ENCODE measurements at places on chromosomes 4 and X. TPM values are rescaled to one million over a fixed set of nuclear protein-coding genes. Genes with fewer than 3 reads are reported as not detected.

Gene PABPC5
- total RNA-seq: not detected

Gene PROM1
- 0.22 TPM for total RNA-seq

Gene GNRHR
- total RNA-seq: not detected

Gene SOWAHD
- total RNA-seq: not detected

Gene AP1S2
- 22.6 TPM for total RNA-seq

Gene INTU
- 0.29 TPM for total RNA-seq

Gene TCEAL6
- total RNA-seq: not detected

Gene LEF1
- 182 TPM for total RNA-seq

Gene EDA2R
- total RNA-seq: 1.2 TPM

DNA sequence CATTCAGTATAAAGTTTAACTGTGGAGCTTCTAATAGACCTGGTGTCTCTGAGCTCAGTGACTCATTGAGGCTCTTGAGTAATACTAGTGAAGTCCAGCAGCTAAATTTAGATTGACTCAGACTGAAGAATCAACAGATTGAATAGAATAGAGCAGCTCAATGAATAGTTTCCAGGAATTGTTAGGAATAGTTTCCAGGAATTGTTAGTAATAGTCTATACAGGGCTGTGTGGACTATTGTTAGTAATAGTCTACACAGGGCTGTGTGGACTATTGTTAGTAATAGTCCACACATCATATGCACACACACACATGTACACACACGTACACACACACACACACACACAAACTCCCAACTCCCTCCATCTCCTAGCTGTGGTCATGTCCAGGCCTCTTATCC is 3.0 kb downstream of the GIMD1 start:
- peaks cover 13% of the 10 kb centered on the region for H3K27me3 ChIP-seq
- no peak overlapping the region for H3K4me3 ChIP-seq
- H3K4me1 ChIP-seq: no peaks in the 10 kb centered on the region
- DNase-seq: no peak
- H3K36me3 ChIP-seq: no peaks in the 10 kb centered on the region
- H3K27ac ChIP-seq: no peak overlapping the region

DNA sequence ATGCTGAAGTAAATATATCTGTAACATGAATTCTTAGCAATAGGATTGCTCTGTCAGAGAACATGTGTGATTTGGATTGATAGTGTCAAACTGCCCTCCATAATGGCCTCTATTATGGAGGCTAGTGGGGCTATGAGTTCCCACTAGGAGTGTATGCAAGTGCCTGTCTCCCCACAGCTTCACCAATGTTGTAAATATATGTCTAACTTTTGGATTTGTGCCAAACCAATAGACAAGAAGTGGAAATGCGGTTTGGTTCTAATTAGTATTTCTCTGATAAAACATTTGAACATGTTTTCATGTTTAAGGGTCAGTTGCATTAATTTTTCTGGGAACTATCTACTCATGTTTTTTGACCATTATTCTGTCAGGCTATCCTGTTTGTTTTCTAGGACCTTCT is 28.1 kb downstream of the GPAT3 start:
- DNase-seq: no peak
- peaks cover 4% of the 10 kb centered on the region for H3K4me1 ChIP-seq
- H3K27me3 ChIP-seq: no peaks in the 10 kb centered on the region
- no peaks in the 10 kb centered on the region for H3K36me3 ChIP-seq
- no peak overlapping the region for H3K4me3 ChIP-seq

- no peak overlapping the region for H3K27ac ChIP-seq
- H3K27me3 ChIP-seq: no peaks in the 10 kb centered on the region
- no peak for DNase-seq
- H3K36me3 ChIP-seq: peaks cover 18% of the 10 kb centered on the region
Observed at GRCh38 chrX:44904542-44905115, 31.6 kb downstream of the KDM6A start.

DNA sequence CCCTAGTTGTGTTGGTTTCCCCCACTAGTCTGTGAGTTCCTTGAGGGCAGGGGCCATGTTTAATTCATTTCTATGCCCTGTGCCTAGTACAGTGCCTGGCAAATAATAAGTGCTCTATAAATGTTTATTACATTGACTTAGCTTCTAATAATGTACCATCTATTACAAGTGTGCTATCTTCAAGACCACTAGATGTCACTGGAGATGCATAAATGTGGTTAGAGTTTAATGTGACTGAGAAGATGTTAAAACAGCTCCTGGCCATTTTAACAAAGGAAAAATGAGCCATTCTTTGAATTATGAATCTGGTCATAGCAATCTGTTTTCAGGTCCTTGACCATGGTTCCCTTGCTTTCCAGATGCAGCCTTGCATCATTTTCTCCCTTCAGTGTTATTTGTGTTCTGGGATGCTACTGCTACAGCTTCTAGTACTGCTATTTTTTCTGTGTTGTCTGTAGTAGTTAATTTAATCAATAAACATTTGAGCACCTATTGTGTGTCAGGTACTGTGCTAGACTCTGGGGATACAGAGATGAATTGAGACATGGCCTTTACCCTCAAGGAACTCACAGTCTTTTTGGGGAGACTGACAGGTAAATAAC is 43.2 kb downstream of the SLC9A6 start:
- H3K4me3 ChIP-seq: no peak overlapping the region
- peaks cover 3% of the 10 kb centered on the region for H3K36me3 ChIP-seq
- H3K4me1 ChIP-seq: no peaks in the 10 kb centered on the region
- DNase-seq: no peak

DNA sequence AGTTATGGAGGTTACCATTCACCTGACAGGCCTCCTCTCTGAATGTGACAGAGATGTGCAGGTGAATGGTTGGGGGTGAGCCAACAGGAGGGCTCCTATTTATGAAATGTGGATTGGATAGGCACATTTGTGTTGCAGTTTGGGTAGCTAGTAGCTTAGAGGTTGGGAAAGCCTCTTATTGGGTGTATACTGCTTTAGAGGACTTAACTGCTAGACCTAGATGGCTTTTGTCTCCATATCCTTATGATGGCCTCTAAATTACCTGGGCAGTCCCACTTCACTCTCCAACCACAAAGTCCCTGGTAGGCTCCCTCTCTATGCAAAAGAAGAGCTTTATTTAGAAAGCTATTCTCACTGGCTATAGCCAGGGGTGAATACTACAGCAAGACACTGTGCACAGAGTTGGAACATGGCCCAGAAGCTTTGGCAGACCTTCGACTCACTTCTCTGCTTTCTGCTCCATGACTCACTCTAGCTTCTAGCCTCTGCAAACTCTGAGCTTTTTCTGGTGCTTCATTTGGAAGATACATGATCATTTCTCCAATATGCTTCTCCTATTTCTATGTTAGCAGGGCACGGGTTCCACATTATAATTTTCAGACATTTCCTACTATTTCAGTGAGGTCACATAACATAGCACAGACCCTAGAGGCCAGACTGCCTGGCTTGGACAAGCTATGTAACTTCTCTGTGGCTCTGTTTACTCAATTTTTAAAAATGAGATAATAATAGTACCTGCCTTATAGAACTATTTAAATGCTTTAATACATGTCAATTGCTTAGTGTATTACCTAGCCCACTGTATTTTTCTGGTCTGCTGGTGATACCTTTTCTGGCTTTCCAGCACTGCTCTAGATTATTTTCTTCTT is 6.0 kb upstream of the VGLL1 start:
- no peaks in the 10 kb centered on the region for H3K36me3 ChIP-seq
- peak; percentile 6 for DNase-seq
- H3K4me3 ChIP-seq: no peak overlapping the region

GRCh38 chr4:74528178-74528577 is 83.2 kb downstream of the AREG start:
- no peak for DNase-seq
- no peaks in the 10 kb centered on the region for H3K27me3 ChIP-seq
- H3K36me3 ChIP-seq: no peaks in the 10 kb centered on the region
- H3K4me1 ChIP-seq: peaks cover 3% of the 10 kb centered on the region
- H3K4me3 ChIP-seq: no peak overlapping the region
- no peak overlapping the region for H3K27ac ChIP-seq

DNA sequence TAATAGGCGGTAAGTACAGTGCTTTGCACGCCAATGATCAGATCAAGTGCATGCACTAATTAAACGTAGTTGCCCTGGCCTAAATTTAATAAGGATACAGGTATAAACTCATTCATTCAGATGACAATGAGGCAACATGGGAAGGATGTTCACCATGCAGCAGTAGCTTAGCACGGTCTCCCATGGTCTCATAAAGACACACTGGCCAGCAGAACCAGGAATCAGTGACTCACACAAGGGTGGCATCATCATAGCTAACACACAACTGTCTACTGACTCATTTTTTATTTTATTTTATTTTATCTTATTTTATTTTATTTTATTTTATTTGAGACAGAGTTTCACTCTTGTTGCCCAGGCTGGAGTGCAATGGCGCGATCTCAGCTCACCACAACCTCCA is 42.7 kb downstream of the TMEM156 start:
- no peak overlapping the region for H3K4me3 ChIP-seq
- peaks cover 19% of the 10 kb centered on the region for H3K36me3 ChIP-seq
- DNase-seq: no peak
- peaks cover 20% of the 10 kb centered on the region for H3K4me1 ChIP-seq
- no peak overlapping the region for H3K27ac ChIP-seq
- no peaks in the 10 kb centered on the region for H3K27me3 ChIP-seq

- no peaks in the 10 kb centered on the region for H3K27me3 ChIP-seq
- no peaks in the 10 kb centered on the region for H3K36me3 ChIP-seq
- no peak overlapping the region for H3K27ac ChIP-seq
- H3K4me1 ChIP-seq: no peaks in the 10 kb centered on the region
- H3K4me3 ChIP-seq: no peak overlapping the region
Observed at GRCh38 chr4:8182858-8183725, 16.0 kb upstream of the SH3TC1 start.

GRCh38 chr4:32858971-32859370 is 2138.8 kb downstream of the PCDH7 start:
- no peak for DNase-seq
- no peak overlapping the region for H3K4me3 ChIP-seq
- H3K27me3 ChIP-seq: no peaks in the 10 kb centered on the region
- no peaks in the 10 kb centered on the region for H3K36me3 ChIP-seq
- no peak overlapping the region for H3K27ac ChIP-seq
- H3K4me1 ChIP-seq: no peaks in the 10 kb centered on the region

GRCh38 chr4:42070463-42070862 is 80.1 kb downstream of the SLC30A9 start:
- H3K27me3 ChIP-seq: no peaks in the 10 kb centered on the region
- H3K27ac ChIP-seq: no peak overlapping the region
- no peak for DNase-seq

DNA sequence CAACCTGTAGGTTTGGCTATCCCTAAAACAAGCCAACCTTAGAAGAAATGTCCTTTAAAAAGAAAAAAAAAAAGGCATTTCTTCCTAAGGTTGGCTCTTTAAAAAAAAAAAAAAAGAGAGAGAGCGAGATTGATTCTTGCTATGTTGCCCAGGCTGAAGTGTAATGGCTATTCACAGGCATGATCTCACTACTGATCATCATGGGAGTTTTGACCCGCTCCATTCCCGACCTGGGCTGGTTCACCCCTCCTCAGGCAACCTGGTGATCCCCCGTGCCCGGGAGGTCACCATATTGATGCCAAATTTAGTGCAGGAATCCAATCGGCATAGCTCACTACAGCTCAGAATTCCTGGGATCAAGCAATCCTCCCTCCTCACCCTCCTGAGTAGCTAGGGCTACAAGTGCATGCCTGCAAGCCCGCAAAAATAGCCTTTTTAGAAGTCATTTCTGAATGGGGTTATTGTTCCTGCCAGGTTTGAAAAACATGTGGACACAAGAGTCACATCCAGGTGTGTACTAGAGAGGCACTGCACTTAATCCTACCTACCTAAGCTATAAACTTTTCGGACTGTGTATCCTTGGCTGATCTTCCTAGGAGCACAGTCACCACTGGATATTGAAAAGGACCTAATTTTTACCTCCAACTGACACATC is 61.4 kb upstream of the ZCCHC13 start:
- peaks cover 4% of the 10 kb centered on the region for H3K4me1 ChIP-seq
- no peak overlapping the region for H3K27ac ChIP-seq
- no peak for DNase-seq

GRCh38 chrX:72461766-72462165 is 110.9 kb downstream of the HDAC8 start:
- DNase-seq: no peak
- H3K27me3 ChIP-seq: no peaks in the 10 kb centered on the region
- no peak overlapping the region for H3K27ac ChIP-seq

GRCh38 chrX:16587836-16588235 is 62.1 kb upstream of the S100G start:
- no peak for DNase-seq
- H3K4me3 ChIP-seq: no peak overlapping the region
- H3K27ac ChIP-seq: no peak overlapping the region
- H3K4me1 ChIP-seq: peaks cover 13% of the 10 kb centered on the region

GRCh38 chrX:25034889-25035288 is 19.1 kb upstream of the ARX start:
- no peak overlapping the region for H3K27ac ChIP-seq
- H3K4me1 ChIP-seq: no peaks in the 10 kb centered on the region
- H3K27me3 ChIP-seq: no peaks in the 10 kb centered on the region
- DNase-seq: no peak

DNA sequence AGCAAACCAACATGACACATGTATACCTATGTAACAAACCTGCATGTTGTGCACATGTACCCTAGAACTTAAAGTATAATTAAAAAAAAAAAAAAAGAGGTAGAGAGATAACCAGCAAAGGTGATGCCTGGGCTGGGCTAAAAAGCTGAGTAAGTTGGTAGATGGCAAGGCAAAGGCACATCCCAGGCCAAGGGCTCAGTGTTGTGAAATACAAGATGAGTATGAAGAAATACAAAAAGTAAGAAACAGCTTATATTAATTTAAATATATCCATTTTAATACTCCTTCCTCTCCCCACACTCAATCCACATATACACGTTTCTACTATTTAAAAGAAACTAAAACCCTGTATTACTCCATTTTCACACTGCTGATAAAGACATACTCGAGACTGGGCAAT is 25.8 kb downstream of the TEC start:
- H3K4me3 ChIP-seq: no peak overlapping the region
- no peak overlapping the region for H3K27ac ChIP-seq
- peaks cover 1% of the 10 kb centered on the region for H3K27me3 ChIP-seq
- DNase-seq: no peak

DNA sequence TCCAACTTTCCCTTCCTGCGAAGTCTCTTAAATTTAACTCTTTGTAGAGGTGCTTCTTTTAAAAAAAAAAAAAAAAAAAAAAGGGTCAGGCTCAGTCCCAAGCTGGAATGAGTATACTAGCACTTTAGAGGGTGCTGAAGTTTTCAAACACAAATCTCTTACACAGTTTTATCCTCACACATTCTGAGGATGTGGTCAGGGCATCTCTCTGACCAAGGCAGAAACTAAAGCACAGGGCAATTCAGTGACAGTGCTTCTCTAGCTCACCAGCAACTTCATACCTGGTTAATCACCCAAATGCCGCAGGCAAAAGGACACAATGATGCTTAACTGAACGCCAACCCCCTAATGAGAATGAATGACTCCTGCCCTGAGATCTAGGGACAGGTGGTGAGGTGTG is 9.8 kb upstream of the PGM2 start:
- DNase-seq: no peak
- H3K27me3 ChIP-seq: no peaks in the 10 kb centered on the region
- no peak overlapping the region for H3K4me3 ChIP-seq
- H3K4me1 ChIP-seq: peaks cover 17% of the 10 kb centered on the region
- H3K36me3 ChIP-seq: peaks cover 3% of the 10 kb centered on the region
